IMR-90 (cell line): ENCODE measurements at places on chromosomes 16 and 17. TPM values are rescaled to one million over a fixed set of nuclear protein-coding genes. Genes with fewer than 3 reads are reported as not detected.

- peak; percentile 94 for DNase-seq
These were observed 260.2 kb downstream of the ZFHX3 start for GRCh38 chr16:72787514-72788268.

- DNase-seq: no peak
These were observed 525.8 kb upstream of the GOT2 start for GRCh38 chr16:59259950-59260319.

DNA sequence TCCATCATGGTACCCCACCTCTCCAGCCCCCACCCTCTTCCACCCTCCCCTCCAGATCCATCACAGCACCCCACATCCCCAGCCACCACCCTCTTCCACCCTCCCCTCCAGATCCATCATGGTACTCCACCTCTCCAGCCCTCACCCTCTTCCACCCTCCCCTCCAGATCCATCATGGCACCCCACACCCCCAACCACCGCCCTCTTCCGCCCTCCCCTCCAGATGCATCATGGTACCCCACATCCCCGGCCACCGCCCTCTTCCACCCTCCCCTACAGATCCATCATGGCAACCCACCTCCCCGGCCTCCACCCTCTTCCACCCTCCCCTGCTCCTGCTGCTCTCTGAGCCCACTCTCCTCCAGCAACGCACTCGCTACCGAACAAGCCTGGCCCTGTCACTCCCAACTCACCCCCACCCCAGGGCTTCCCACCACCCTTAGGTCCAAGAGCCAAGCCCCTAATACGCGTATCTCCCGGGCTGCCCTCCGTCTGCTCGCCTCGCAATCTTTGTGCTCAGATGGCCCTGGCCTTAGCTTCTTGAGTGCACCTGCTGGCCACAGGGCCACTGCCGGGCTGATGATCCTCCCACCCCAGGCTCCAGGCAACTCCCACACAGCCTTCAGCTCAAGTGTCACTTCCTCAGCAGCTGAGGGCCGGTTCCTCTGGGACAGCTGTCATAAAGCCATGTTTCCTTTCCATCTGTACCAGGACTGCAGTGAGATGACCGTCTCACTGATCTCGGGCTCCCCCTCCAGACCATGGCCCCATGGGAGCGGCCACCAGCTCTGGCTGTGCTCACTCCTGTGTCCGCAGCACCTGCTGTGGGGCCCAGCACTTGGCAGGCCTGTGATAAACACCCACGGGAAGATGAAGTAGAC, 25.5 kb downstream of the KDM8 start:
- no peak for DNase-seq

DNA sequence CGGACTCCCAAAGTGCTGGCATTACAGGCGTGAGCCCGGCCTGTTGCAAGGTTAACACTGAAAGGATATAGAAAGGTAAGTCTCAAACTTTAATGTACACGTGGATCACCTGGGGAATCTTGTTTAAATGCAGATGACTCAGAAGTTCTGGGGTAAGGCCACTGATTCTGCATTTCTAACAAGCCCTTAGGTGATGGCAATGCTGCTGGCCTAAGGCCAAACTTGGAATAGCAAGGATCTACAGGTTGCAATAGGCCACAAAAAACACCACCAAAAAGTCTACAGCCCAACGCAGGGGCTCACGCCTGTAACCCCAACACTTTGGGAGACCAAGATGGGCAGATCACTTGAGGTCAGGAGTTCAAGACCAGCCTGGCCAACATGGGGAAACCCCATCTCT, 4.2 kb downstream of the CMTM4 start:
- DNase-seq: no peak

GRCh38 chr17:42720996-42721583, 23.8 kb downstream of the EZH1 start:
- DNase-seq: peak; percentile 71

DNA sequence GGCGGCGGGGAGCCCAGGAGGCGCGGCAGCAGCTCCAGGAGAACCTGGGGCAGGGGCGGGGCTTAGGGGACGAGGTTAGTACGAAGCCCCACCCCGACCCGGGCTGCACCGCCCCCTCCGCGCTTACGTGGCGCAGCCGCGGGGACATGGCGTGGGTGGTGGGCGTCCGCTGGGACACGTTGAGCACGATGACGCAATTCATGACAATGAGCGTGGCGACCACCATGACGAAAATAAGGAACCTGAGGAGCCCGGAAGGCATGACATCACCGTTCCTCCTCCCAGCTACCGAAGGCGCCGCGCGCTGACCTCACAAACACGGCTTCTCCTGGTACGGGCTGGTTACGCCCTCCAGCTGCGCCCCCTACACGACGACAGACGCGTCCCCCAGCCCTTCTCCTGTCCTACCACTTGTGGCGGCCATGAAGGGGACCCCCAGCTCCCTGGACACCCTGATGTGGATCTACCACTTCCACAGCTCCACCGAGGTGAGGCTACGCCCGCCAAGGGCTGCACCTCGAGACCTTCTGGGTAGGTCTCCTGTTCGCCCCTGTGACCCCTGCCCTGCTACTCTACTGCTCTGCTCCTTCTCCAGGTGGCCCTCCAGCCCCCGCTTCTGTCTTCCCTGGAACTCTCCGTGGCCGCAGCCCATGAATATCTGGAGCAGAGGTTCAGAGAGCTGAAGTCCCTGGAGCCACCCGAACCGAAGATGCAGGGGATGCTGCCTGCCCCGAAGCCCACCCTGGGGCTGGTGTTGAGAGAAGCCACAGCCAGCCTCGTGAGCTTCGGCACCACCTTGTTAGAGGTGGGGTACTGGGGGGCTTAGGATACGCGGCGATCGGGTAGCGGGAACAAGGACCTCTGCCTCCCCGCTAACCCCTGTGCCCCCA, at the start of gene C17orf107:
Gene C17orf107, plus strand, starts transcription at position 196 of the 890 bp plus-strand sequence. Its CDS starts 227 bp downstream, at position 423.
- DNase-seq: peak; percentile 79

GRCh38 chr16:57535680-57536305, 578 bp downstream of the CCDC102A start:
- DNase-seq: peak; percentile 88

DNA sequence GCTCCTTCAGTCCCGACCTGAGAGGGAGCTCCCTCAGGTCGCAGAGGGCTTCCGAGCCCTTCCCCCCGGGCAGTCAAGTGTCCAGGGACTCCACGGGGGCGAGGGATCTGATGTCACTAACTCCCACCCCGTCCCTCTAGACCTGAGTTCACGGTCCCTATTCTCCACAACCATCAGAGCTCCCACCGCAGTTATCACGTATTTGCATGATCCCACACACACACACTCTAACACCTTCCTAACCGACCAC, 3.7 kb upstream of the PER1 start:
- DNase-seq: no peak

- DNase-seq: no peak
These were observed 3.3 kb downstream of the HEATR3 start for GRCh38 chr16:50069060-50069459.

DNA sequence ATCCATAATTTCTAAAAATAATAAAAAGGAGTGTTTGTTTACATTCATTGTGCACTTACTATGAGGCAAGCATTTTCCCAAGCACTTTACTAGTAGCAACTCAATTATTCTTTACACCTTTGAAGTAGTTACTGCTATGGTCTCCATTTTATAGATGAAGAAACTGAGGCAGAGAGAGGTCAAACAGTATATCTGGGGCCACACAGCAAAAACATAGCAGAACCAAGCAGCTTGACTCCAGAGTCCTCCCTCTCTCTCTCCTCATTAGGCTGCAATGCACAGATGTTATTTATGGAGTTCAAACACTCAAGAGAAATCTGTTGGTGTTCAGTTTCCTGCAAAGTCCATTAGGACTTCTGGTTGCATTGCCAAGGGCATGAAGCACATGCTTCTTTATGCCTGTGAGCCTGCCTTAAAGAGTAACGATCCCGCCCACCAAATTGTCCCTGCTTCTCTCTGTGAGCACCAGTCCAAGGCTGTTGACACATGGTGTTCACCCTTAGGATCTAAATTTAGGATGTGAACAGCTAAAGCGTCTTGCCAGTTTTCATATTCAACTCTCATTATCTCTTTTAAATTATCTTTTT, 44.0 kb downstream of the GPRC5B start:
- DNase-seq: no peak

DNA sequence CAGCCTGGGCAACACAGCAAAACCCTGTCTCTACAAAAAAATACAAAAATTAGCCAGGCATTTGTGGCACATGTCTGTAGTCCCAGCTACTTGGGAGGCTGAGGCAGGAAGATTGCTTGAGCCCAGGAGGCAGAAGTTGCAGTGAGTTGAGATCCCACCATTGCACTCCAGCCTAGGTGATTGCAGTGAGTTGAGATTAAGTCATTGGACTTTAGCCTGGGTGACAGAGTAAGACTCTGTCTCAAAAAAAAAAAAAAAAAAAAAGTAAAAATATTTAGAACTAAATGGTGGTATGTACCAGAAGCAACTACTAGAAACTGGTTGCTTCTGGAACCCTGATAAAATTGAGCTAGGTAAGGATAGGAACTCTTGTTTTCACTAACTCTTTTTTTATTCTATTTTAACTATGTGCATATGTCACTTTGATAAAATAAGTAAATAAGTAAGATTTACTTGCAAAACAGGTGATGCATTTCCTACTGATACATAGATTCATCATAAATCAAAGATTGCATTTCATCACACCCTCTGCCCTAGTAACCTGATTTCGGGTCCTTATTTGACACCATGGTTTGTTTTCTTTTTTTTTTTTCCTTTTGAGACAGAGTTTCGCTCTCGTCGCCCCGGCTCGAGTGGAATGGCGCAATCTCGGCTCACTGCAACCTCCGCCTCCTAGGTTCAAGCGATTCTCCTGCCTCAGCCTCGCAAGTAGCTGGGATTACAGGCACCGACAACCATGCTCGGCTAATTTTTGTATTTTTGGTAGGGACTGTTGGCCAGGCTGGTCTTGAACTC, 66.0 kb downstream of the USP32 start:
- DNase-seq: no peak

- no peak for DNase-seq
These were observed 263.1 kb upstream of the TNRC6C start for GRCh38 chr17:77695386-77695785.

DNA sequence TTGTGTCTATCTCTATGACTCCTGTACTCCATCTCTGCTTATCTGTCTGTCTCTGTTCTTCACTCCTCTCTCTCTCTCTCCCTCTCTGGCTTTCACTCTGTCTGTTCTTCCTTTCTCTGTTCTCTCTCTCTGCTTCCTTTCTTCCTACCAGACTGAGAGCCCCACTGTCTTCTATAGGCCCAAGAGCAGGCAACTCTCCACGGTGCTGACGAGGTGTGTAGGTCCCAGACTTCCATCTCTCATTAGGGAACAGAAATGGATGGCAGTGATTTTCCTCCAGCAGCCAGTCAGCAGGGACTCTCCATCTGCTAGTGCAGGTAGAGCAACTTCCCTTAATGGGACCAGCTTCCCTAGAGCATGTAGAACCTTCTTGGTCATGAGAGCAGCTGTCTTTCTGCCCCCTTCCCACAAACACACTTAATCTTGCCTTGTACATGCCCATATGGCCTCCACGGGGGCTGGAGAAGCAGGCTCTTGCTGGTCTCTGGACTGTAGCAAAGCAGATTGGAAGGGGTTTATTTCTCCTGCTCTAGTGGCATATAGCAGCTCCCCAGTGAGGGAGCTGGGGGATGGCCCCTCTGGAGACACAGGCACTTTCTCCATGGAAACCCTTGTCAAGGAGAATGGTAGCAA, 47.8 kb upstream of the NLRP1 start:
- DNase-seq: no peak

GRCh38 chr17:73972056-73972455, 231.4 kb upstream of the RPL38 start:
- no peak for DNase-seq

DNA sequence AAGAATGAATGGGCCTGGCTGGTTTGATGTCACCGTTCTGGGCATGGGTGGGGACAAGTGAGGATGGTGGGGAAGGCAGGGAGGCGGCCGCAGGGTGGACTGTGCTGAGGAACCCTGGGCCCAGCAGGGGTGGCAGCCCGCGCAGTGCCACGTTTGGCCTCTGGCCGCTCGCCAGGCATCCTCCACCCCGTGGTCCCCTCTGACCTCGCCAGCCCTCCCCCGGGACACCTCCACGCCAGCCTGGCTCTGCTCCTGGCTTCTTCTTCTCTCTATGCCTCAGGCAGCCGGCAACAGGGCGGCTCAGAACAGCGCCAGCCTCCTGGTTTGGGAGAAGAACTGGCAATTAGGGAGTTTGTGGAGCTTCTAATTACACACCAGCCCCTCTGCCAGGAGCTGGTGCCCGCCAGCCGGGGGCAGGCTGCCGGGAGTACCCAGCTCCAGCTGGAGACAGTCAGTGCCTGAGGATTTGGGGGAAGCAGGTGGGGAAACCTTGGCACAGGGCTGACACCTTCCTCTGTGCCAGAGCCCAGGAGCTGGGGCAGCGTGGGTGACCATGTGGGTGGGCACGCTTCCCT, 6.5 kb upstream of the SERPINF1 start:
- no peak for DNase-seq

DNA sequence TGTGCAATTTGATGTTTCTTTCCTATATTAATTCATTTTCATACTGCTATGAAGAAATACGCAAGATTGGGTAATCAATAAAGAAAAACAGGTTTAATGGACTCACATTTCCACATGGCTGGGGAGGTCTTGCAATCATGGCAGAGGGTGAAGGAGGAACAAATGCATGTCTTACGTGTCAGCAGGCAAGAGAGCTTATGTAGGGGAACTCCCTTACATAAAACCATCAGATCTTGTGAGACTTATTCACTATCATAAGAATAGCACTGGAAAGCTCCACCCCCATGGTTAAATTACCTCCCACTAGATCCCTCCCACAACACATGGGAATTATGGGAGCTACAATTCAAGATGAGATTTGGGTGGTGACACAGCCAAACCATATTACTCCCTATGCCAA, 418.9 kb upstream of the MAF start:
- no peak for DNase-seq

DNA sequence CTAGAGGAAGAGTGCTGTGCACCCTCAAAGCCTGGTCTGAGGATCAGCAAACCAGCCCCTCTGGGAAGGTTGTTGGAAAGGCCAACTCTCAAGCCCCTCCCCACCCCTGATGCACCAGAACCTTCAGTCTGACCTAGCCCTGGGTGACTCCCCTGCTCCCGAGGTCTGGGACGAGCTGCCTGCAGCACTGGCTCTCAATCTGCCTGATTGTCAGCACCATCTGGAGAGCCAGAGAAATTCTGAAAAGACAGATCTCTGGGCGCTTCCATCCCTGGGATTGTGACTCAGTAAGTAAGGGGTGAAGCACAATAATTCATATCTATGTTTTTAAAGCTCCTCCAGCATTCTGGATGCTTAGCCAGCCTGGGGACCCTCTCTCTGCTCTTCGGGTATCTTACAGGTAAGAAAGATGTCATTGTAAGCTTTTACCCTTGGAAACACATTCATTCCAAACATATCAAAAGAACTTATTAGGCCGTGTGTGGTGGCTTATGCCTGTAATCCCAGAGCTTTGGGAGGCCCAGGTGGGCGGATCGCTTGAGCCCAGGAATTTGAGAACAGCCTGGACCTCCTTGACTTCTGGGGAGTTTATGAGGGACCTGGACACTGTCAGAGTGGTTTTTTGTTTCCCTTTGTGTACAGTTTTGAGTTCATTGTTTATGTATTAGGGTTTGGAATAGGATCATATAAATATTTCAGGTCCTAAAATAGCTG, 147.5 kb downstream of the KCNJ12 start:
- no peak for DNase-seq

Gene CACNA1H
- polyA plus RNA-seq: 5.8 and 6.1 TPM in 2 replicates

Gene NUPR1
- 27.9 and 29.8 TPM in 2 replicates for polyA plus RNA-seq

Gene CAVIN1
- polyA plus RNA-seq: 491 and 533 TPM in 2 replicates

Gene HSD17B2
- 0.12 TPM in 1 of 2 replicates, not detected in the other for polyA plus RNA-seq

Gene CDH16
- not detected in 2 replicates for polyA plus RNA-seq

Gene ENKD1
- 6.3 and 7.8 TPM in 2 replicates for polyA plus RNA-seq

Gene SULT1A2
- 0.09 TPM in 1 of 2 replicates, not detected in the other for polyA plus RNA-seq

Gene EPN2
- 25.3 and 28.0 TPM in 2 replicates for polyA plus RNA-seq

Gene FOXF1
- polyA plus RNA-seq: 33.0 and 34.5 TPM in 2 replicates

Gene ARHGAP44
- polyA plus RNA-seq: 1.0 and 1.2 TPM in 2 replicates

Gene KIF2B
- not detected in 2 replicates for polyA plus RNA-seq

Gene PYDC1
- polyA plus RNA-seq: not detected in 2 replicates

Gene OSBPL7
- 14.5 and 16.3 TPM in 2 replicates for polyA plus RNA-seq

Gene SDR42E2
- polyA plus RNA-seq: not detected in 2 replicates
